ENCODE measurements at places on chromosomes 16 and 17.

GRCh38 chr17:49696233-49696761, 11.5 kb downstream of the SLC35B1 start:
- DNase-seq: no peak

- no peak for DNase-seq
Observed at GRCh38 chr17:45367216-45367615, 50.4 kb upstream of the MAP3K14 start.

DNA sequence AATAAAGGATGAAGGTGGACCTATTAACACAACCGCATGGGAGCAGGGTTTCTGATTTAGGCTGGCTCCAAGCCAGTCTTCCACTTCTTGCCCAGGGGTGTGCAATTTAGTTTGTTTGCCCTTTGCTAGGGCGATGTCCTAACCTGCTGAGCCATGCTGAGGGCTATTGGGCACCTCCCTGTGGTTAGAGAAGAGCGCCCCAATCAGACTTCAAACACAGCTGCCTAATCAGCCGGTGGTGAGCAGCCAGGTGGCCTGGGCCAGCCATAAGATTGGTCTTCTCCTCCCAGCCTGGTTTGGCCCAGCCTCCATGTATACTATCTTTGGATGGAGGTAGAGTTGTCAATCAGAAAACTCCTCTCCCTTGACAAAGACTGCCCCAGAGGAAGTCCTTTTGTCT, 15.7 kb downstream of the TMEM94 start:
- no peak for DNase-seq

DNA sequence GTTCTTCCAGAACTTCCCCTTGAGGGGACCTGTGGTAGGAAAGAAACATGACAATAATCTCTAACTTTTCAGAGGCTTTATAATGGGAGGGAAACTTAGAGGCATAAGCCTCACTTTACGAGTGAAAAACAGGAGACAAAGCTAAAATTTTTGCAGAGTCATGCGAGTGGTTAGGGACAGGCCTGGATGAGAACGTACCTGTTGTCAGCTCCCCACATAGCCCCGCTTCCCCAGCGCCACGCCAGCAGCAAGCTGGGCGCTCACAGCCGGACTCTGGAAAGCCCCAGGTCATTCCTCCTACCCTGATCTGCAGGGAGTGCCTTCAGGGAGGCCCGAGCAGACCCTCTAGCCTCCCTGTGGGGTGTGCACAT, 53.6 kb downstream of the LDHD start:
- no peak for DNase-seq

DNA sequence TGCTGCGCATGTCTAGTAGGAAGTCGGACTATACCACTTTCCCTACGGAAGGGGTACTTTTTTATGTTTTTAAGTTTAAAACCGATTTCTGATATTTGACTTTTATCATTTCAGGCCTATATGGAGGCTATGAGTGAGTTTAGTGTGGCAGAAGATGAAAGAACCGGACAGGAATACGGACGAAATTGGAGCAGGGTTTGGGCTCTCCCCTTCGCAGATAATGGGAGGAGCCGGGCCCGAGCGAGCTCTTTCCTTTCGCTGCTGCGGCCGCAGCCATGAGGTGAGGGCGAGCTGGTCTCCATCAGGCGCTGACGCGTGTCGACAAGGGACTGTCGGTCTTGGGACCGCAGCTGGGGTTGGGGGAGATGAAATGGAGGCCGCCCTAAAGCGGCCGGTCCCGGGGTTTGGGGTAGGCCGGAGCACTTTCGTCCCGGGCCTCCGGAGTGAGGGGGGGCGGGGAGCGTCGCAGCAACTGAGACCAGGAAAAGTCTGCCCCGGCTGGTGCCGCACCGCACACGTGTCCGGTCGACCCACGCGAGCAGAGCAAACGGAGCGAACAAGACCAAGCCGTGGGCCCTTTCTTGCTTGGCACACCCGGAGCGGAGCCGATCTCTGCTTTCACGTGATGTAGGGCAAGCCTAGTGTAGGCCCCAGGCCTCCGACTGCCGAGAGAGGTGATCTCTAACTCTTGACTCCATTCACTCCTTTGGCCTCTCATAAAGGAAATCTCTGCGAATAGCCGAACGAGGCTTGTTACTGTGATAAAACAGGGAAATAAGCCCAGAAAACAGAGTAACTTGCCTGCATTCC, at the start of gene RPL19:
TSS of gene RPL19 (plus strand) at position 214 of the 810 bp plus-strand sequence. CDS start at position 276, 62 bp downstream.
- DNase-seq: no peak

DNA sequence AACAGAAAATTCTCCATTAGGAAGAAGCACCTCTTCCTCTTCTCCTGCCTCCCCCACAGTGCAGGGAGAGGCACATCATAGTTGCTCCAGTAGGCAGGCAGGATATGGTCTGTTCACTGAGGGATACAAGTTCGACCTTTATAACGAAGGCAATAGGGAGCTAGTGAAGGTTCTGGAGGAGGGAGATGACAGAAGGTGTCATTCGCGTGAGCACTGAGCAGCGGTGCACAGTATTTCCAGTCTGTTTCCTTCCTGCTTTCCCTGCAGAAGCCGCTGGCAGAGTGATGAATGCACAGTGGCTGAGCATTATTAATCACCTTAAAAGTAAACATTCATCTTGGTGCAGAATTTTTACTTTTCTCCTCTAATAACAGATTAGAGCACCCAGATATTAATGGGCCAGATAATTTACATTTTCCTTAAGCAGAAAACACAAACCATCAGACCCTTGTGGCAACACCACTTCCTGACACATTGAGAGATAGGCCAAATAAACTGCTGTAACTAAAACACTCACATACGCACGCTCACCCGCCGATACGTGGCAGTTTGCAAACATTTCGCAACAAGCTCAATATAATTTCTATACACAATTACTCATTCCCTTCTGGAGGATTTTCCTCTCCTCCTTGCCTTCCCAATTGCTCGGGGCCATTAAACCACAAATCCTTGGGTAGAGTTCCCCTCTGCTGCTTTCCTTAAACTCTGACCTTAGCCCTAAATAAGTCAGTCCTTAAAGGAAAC, 69.5 kb downstream of the AIPL1 start:
- peak; percentile 49 for DNase-seq

GRCh38 chr16:50712560-50712898, 19.1 kb downstream of the NOD2 start:
- peak; percentile 21 for DNase-seq

DNA sequence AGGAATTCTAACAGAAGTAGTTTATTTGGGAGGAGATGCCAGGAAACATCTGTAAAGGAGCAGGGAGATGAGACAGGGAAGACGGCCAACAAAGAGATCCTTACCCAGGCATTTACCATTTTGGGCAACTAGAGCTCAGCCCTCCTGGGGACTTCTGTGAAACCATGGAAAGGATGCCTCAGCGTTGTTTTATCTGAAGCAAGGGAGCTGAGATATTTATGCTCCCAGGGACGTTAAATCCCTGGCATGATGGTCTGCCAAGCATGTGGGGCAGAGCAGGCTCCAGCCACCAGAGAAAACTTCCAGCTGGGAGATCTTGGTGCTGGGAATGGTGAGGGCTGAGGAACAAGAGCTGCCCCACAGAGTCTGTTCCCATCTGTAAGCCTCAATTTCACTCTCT, 114.8 kb upstream of the FOXF1 start:
- peak; percentile 18 for DNase-seq

DNA sequence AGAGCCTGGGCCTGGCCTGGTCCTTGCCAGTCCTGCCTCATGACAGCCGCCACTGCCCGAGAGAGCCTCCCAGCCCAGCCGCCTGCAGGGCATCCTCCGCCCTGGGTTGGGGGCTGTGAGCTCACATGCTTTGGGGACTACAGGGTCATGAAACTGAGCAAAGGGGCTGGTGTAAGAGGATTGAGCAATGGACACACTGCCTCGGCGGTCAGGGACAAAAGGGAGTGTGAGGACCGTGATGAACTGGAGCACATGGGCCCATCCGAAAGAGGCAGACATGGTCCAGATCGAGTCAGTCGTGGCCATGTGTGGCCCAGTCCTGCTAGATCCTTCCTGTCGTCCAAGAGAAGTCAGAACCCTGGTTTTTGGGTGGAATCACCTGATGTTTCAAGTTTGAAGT, 52.3 kb downstream of the GSG1L start:
- no peak for DNase-seq

GRCh38 chr17:65515959-65516948, 45.2 kb downstream of the AXIN2 start:
- DNase-seq: peak; percentile 66

DNA sequence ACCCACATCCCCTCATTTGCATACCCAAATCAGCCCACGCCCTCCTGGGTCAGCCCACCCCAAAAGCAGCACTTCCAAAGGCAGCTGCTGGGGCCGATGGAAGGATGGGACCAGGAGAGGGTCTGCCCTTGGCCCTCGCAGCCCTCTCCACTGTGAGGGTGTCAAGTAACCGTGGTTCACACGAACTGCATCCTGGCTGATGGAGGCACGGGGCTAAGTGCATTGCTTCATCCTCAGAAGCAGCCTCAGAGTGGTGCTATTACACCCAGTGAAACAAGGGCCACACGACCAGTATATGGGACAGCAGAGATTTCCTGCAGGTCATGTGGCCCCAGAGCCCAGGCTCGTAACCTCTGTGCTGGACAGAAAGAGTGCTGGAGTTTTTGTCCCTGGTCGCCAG, 13.2 kb upstream of the ATP2A3 start:
- no peak for DNase-seq

GRCh38 chr16:8727857-8728618, 53.6 kb downstream of the ABAT start:
- DNase-seq: no peak

GRCh38 chr17:80811181-80812105, 180.2 kb upstream of the CHMP6 start:
- DNase-seq: no peak

DNA sequence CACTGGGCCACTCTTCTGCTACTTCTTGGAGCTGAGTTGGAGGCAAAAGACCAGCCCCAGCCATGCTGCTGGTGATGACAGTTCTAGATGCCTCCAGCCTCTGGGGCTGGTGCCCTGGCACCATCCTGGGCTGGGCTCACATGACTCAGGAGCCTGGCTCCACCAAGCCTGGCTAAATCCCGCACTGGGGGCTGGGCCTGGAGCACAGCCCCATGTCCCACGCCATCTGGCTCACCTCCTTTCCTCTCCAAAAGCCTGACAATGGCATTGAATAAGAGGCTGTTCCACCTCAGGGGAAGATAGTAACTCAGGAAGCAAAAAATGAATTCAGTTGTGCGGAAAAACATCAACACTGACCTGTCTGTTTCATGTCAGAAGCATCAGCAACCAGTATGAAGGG, 45.1 kb upstream of the MTSS2 start:
- DNase-seq: no peak

DNA sequence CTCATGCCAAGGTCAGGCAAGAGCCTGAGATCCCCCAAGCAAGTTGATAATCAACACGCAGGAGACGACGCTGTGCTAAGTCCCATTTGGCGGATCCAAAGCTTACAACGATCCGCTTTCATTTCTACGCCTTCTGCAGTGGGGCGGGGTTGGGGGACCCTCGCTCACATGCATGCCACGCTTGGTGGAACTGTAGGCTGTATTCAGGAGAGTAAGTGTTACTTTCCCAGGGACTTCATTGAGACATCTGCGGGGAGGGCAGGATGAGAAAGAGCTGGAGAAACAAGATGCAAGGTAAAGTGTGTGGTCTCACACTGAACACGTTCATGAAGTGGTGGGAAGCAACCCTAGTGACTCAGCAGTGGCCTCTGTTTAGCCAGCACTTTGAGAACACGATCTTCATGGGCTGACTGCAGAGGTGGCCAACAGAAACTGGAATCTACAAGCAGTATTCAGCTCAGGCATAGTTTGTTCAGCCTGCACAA, 100.5 kb downstream of the XYLT1 start:
- DNase-seq: peak; percentile 61

- DNase-seq: peak; percentile 79
Observed at GRCh38 chr17:28547623-28548416, 4.6 kb downstream of the UNC119 start.
